ENCODE measurements at places on chromosomes 7 and 10. TPM values are rescaled to one million over a fixed set of nuclear protein-coding genes. Genes with fewer than 3 reads are reported as not detected.

The GRM3 gene
- not detected for polyA plus RNA-seq

The ENTPD1 gene
- polyA plus RNA-seq: 9.1 TPM

The SLC25A28 gene
- polyA plus RNA-seq: 38.8 TPM

The POLR3A gene
- polyA plus RNA-seq: 8.0 TPM

The CALML5 gene
- polyA plus RNA-seq: not detected

The TMEM229A gene
- polyA plus RNA-seq: not detected

The WIPF3 gene
- 0.01 TPM for polyA plus RNA-seq

The CACNB2 gene
- not detected for polyA plus RNA-seq

The CLRN3 gene
- polyA plus RNA-seq: 0.07 TPM

The TFR2 gene
- polyA plus RNA-seq: 0.32 TPM

The CTAGE8 gene
- 0.03 TPM for polyA plus RNA-seq

The CYP26C1 gene
- polyA plus RNA-seq: 0.18 TPM
